ENCODE measurements at places on chromosomes 4 and X.

- no peak for DNase-seq
These were observed 229.2 kb upstream of the NWD2 start for GRCh38 chr4:37015391-37015790.

GRCh38 chr4:128295255-128295654 lies 7.6 kb upstream of the PGRMC2 start:
- no peak for DNase-seq

- DNase-seq, result no peak
These were observed 23.6 kb upstream of the PACRGL start for GRCh38 chr4:20676501-20677197.

DNA sequence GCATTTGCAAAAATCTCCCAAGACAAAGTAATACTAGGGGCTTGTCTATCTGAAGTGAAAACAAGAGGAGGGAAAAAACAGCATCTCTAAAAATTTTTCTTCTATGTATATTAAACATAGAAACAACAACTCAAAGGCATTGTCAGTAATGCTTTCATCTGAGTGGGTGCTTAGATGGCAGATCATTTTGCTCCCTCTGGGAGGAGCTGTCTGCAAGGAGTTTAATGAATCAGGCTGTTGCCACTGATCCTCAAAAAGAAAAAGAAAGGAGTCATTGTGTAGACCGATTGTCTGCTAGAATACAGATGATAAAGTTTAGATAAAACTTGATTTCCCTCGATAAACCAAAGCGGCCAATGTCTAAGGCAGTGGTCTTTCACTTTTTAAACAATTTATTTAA lies 49.7 kb upstream of the KLHL8 start:
- DNase-seq, result no peak

- DNase-seq, result no peak
These were observed 19.6 kb downstream of the SEPTIN6 start for GRCh38 chrX:119673336-119673735.

DNA sequence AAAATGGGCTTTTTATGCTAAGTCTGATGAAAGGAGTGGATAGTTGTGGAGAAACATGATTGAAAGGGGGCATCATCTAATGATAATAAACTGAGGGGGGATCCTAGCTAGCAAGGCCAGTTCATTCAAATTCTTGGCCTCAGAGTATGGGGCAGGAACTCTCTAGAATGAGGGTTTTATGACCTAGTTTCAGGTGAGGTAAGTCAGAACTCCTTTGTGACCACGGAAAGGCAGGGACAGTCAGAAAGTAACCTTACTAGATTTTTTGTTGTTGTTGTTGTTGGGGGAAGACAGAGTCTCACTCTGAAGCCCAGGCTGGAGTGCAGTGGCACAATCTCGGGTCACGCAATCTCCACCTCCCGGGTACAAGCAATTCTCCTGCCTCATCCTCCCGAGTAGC lies 1.5 kb upstream of the PAQR3 start:
- no peak for DNase-seq

GRCh38 chr4:4856071-4857000 lies 3.1 kb upstream of the MSX1 start:
- no peak for DNase-seq

- DNase-seq, result no peak
These were observed 37.4 kb downstream of the ADGRA3 start for GRCh38 chr4:22478426-22478825.

DNA sequence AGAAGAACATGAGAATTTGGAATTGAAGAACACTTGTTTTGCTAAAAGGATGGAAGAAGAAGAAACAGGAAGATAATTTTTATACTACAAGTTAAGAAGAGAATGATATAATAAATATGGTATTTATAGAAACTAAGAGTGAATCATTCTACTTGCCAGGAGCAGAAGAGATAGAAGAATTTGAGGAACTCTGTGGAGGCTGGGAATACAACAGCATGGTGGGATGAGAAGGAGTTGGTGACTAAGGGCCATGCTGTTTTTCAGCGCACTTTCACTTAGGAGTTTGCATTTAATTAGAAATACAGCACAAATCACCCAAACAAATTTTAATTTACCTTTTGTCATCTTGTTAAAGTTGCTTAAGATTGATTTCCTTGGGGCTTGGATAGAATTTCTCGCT lies 20.5 kb downstream of the HADH start:
- DNase-seq, result no peak

- no peak for DNase-seq
These were observed 116.6 kb downstream of the SH2D1A start for GRCh38 chrX:124462931-124463330.

- DNase-seq, result no peak
These were observed 1150.1 kb downstream of the STIM2 start for GRCh38 chr4:28010577-28011240.

DNA sequence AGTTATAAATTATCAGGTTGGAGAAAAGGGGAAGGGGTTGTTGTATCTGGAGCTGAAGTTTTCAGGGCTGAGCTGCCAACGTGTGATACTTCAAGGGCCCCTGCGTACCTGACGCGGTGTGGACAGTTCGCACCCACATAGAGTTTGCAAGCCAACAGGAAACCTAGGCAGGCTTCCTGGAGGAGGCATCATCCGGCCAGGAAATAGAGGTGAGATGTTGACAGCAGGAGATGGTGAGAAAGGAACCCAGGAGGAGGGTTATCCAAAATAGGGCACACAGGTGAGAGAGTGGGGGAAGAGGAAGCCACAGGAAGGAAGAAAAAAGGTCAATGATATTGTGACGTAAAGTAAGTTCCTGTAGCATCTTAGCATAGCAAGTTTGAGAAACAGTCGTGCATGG lies 127.2 kb downstream of the DHRSX start:
- no peak for DNase-seq

GRCh38 chrX:153845195-153845594 lies 14.9 kb upstream of the PDZD4 start:
- no peak for DNase-seq

DNA sequence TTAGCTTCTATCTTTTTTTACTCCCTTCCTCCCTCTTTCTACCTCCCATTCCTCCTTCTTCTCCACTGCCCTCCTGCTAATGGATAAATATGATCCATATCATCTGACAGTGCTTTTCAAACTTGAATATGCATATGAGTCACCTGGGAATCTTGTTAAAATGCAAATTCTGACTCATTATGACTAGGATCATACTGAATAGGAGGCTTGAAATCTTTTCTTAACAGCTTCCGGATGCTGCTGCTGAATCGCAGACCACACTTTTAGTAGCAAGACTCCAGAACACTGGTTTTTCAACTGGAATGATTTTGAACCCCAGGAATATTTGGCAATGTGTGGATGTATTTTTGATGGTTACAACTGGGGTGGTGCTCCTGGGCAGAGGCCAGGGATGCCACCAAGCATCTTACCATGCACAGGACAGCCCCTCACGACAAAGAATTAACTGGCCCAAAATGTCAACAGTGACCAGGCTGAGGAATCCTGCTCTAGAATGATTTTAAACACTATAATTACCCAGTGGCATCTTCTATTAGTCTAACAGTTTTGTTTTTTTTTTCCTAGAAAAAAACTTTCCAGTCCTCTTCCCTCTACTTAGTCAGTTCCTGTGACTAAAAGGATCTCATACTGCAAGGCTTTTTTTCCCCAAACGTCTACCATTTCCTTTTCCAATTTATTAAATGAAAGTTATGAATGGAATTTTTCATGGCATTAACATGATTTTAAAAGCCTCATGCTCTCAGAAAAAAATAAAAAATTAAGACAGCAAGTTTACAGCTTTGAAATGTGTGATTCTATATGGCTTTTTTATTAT lies 10.6 kb upstream of the PYURF start:
- no peak for DNase-seq

DNA sequence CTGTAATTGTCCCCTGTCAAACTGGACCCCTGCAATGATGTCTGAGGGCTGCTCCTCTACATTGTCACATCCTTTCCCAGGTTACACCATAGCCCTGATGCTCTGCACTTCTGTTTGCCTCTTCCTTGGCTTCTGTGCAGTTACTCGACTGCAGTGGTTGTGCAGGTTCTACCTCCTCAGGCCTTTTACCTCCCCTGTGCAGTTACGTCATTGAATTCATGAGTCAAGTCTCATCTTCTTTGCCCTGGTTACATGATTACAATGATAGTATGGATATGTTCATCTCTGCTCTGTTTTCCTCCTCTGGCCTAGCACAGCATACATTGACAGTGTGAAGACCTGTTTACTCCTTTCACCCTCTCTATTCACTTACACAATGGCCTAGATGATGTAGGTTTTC lies 83.2 kb downstream of the FAM47B start:
- no peak for DNase-seq

DNA sequence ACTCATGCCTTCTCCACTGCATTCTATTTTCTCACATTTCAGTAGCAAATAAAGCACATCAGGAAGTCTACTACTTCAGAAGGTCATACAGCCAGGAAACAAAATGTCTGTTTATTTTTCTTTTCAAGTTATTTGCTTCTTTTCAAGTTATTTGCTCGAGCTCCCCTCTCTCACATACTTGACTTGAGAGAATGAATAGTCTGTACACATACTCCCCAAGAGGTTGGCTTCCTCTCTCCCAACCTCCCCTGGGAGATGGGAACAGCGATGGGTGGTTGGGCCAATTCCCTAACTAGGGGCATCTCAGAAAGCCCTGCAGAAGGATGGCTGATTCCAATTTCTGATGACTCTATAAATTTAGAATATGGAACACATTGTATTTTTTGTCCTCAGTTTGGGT lies 64.7 kb upstream of the PTPN13 start:
- DNase-seq, result no peak

GRCh38 chr4:82797405-82798111 lies 1.0 kb downstream of the SCD5 start:
- DNase-seq, result peak; percentile 17

DNA sequence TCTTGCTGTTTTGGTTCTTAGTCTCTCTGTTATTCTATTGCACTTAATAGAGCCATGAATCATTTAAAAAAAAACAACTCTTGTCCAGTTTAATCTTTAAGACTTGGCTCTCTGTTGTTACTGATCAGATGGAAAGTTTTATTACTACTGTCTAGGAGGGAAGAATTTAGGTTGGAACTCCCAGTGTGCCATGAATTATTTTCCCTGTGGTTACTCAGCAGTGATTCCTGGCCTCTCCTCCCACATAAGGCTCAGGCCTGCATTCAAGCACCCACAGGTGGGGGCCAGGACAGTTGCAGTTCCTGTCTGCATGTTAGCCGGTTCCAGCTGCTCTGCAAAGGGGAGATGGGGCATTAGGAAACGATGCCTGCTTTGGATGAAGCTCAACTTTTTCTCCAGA lies 29.8 kb upstream of the ESX1 start:
- DNase-seq, result no peak

DNA sequence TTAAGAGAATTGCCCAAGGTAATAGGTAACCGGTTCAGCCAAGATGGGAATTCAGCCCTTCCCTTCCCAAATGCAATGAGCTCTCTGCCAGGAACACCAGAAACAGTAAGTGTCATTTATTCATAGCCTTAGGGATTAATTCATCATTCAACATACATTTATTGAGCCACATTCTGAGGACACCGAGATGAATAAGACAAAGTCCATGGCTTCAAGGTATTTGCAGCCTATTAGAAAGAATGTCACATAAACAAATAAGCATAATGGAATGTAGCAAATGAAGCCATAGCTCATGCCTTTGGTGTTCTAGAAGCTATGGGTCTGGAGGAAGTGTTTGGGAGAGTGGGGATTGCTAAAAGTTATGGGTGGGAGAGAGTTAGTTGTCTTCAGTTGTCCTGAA lies 6.3 kb upstream of the TAB3 start:
- no peak for DNase-seq

DNA sequence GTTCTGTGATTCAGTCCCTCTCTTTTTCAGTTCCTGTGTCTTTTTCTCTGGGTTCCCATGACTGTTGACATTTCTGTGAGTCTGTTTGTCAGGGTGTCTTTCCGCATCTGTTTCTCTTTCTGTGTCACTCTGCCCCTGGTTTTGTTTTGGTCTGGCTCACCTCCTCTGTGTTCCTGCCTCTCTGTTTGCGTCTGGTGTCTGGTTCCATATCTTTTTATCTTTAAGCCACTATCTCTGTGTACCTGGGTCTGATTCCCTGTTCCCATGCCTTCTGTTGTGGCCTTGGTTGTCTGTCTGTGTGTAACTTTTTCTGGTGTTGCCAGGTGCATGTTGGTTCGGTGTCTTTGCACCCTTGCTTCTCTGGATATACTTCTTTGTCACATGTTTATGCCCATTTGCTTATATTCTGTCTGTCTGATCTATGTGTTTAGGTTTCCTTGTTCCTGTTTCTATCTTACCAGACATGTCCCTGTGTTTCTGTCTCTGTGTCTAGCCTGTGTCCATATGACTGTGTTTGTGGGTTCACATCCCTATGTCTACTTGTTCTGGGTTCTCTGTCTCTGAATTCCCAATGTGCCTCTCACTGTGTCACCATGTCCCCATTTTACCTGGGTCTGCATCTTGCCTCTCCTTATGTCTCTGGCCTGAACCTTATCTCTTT lies 50.2 kb downstream of the ITIH6 start:
- DNase-seq, result no peak

- DNase-seq, result no peak
These were observed 25.5 kb downstream of the BBS12 start for GRCh38 chr4:122758033-122758432.

DNA sequence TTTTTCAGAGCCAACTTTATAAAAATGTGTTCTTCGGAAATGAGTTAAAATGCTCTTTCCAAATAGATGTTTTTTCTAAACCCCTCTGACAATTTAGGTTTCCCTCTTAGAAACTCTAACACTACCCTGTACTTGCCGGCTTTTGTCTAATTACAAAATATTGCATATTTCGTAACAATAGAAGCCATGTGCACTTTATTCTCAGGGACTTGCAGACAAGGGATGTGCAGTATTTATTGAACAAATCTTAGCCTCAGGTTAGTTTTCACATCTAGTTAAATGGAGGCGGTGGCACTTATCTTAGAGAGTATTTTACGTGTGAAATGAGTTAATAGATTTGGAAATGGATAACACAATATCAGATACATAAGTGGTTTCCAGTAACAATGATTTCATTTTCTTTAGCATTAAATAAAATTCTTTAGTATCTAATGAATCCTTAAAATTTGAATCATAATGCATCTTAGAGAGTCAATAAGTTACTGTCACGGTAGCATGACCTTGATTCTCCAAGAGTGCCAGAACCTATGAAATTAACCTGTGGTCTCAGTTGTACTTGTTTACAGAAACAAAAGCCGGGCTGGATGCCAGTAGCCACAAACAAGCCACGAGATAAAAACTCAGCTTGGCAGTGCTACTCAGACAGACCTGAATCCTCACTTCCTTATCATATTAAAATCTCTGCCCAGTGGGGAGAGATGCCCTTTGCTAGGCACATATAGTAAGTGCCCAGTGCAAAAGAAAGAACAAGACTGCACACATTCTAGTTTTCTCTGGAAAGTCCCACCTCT lies 772 bp upstream of the PABPC4L start:
- no peak for DNase-seq

GRCh38 chr4:52989865-52990264 lies 127.7 kb downstream of the RASL11B start:
- no peak for DNase-seq

GRCh38 chr4:15868826-15869413 lies 69.6 kb downstream of the FGFBP1 start:
- no peak for DNase-seq

DNA sequence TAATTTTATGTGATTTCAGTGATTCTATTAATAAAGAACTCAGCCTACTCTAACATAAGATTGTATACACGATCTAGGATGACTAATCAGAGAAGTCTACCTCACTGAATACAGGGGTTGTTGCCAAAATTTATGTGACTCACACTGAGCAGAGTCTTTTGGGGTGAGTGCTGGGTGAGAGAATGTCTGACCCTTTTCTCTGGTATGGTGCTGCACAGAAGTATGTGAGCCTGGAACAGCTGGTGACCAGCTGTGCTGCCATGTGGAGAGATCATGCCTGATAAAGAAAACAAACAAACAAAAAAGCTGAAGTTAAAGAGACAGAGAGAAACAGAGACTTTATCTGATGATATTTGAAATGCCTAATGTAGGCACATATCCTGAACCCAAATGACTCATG lies 618.1 kb upstream of the GRIA3 start:
- no peak for DNase-seq
